Effector CD4-positive, alpha-beta T cell (primary cell): ENCODE measurements at places on chromosomes 4 and X.

GRCh38 chrX:131633285-131633917 is 89.5 kb downstream of the OR13H1 start:
- peak; percentile 36 for DNase-seq

DNA sequence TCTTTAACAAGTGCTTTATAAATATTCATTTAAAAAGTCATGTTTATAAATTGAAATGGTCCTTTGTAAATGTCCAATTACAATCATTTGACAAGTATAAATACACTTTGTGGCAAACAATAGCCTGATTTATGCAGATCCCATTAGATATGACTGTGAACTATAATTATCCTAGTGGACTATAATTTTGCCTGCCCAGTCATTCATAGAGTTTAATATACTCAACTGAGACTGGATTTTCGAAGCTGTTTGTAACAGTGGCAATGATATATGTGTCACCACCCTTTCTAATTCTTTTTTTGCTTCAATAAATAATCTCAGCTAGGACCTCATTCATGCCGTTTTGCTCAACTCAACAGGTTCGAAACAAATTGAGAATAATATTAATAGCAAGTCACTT is 732.0 kb downstream of the PCDH18 start:
- DNase-seq = no peak

GRCh38 chr4:6824071-6824470 is 41.5 kb downstream of the KIAA0232 start:
- DNase-seq = no peak

- no peak for DNase-seq
These were observed 141.5 kb downstream of the MAGEB17 start for GRCh38 chrX:16308773-16309172.

GRCh38 chrX:15616531-15616930 is 15.8 kb upstream of the ACE2 start:
- no peak for DNase-seq

GRCh38 chrX:133335027-133335426 is 80.3 kb downstream of the GPC4 start:
- no peak for DNase-seq

- no peak for DNase-seq
These were observed 43.6 kb downstream of the TSC22D3 start for GRCh38 chrX:107731831-107732502.

DNA sequence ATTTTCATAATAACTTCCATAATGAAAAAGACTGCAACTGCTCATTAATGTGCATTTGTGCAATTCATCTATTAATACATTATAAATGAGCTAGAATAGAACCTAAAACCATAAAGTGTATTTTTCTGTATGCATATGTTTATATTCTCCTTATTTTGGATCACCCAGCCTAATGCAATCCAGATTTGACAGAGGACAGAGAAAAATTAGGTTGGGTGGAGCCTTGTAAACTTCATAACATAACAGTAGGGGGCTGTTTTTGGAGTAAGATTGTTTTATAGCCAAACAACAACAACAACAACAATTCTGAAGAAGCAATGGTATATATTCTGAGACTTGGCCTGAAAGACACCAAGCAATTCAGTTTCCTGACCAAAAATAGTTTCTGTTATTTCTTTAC is 615.3 kb upstream of the SLIT2 start:
- DNase-seq = no peak

- DNase-seq = no peak
These were observed 922.1 kb upstream of the SLIT2 start for GRCh38 chr4:19329631-19330030.

GRCh38 chr4:69497886-69498395 is 2.2 kb upstream of the UGT2B4 start:
- no peak for DNase-seq

DNA sequence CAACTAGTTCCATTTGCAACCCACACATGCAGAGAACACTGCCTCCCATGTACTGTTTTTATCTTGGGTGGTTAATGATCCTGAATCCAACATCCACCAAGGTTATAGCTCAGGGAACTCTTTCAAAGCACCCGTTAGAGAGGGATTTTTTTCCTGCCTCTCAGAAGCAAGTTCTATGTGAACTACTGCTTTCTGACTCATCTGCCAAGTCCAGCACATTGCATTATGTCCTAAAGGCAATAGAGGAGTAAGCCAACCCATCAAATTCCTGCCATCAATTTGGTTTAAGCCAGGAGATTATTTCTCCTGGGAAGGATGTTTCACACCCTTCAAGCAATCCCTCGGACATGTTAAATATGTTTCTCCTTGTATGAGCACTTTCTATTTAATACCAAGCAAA is 334.5 kb downstream of the GASK1B start:
- no peak for DNase-seq

DNA sequence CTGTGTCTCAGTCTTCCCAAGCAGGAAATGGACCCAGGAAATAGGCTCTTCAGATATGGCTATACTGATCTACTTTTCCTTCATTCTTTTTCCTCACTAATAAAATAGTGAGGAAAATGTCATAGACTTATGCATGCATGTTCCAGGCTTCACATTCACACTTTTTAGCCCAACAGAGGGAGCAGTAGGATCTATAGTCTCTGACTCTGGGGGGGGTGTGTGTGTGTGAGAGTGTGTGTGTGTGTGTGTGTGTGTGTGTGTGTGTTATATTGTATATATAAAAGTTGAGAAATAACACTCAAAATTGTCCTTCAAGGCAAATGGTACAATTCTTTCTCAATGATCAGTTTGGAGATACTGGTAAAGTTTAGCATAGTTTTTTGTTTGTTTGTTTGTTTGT is 297.2 kb upstream of the GALNT7 start:
- no peak for DNase-seq

- no peak for DNase-seq
These were observed 50.8 kb downstream of the PTPN13 start for GRCh38 chr4:86644892-86645291.

DNA sequence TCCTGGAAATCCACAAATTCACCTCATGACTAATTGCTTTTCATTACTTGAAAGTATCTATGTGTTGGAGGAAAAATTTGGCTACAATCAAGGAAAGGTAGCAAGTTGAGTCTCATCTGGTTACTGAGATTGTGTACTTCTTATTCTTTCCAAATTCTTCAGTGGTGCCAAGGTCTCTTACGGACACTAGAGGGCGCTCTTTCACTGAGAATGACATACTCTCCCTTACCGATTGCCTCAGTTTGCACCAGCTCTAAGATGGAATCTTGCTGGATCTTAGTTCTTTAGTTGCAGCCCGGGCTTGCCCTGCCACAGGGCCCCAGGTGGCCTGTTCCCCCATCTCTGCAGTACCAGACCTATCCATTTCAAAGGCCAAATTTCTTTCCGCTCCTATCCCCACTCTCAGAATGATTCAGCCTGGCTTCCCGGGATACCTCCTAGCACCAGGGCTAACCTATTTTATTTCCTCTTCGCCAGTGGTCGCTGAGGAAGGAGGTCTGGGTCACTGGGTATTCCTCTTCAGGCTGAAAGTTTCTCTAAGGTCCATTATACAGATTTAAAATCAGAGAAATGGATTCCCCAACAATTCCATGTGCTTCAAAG is 24.6 kb upstream of the GPR50 start:
- DNase-seq = peak; percentile 33

DNA sequence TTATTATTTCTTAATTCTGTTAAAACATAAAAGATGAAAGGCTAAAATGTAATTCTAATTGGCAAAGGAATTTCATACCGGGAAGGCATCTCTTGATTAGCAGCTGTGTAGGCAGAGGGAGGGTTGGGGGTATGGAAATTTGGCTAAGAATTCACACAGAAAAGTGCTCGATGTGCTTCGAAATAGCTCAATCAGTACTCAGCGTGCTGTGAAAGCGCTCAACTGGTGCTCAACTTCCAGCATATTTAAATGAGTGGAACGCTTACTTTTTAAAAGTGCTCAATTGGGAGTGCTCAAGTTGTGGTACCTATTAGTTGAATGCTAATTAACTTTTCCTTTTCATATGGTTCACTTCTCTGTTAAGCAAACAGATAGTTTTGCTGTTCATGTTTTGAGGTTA is 695.9 kb upstream of the ATOH1 start:
- no peak for DNase-seq

DNA sequence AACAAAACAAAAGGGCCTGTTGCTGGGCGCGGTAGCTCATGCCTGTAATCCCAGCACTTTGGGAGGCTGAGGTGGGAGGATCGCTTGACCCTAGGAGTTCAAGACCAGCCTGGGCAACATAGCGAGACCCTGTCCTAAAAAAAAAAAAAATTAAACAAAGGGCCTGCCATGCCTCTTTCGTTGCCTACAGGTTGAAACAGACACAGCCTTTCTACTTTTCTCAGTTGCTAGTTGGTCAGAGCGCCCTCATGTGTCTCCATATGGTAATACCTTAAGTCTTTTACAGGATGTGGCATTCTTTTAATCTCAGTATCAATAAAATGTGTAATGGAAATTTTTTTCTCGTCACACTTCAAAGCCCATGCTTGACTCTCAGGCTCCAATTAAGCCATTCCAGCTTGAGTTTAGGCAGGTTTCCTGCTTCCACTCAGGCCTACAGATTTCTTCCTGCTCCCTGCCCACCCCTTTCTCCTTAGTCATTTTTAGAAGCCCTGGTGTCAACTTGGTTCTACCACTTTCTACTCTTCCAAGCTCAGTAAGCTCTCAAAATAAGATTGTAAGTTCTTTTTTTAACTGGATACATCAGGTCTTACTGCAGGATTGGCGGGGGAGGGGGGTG is 4.6 kb upstream of the SOWAHD start:
- peak; percentile 53 for DNase-seq
